ENCODE measurements at places on chromosomes 6 and 20.

DNA sequence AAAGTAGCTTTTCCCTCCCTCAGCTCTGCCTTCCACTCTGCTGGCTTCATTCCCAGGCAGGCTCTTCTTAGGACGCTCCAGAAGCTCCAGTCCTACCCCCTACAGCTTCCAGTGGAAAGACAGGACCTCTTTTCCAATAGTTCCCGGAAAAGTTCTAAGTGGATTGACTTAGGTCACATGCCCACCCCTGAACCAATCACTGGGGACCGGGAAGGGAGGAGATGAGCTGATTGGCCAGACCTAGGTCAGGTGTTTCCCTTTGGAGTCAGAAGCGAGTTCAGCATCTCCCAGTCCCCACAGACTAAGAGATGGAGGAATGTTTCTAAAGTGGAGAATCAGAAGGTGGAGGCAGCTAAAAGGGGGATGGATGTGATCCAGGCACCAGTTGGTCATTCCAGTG is 62.9 kb upstream of the KCNG1 start:
- no peak for DNase-seq

GRCh38 chr20:63955281-63955826 is 862 bp downstream of the UCKL1 start:
- no peak for DNase-seq

DNA sequence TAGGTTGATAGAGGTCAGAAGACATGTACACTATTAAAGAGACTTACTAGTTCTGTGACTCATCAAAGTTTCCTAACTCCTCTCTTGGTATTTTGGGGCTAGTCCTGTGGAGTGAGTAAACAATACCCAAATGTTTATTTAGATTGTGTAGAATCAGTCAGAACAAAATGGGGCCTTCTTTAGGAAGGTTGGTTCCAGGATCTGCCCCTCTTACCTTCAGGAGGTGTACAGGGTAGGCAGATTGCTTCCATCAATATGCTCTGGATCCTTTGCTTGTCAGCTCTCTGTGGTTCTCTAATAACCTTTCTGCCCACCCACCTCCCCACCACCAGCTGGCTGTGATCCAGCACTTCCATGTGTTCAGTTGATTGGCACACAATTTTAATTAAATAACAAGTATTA is 107.0 kb downstream of the POPDC3 start:
- DNase-seq = no peak

GRCh38 chr20:49483018-49483695 is 689 bp upstream of the KCNB1 start:
- DNase-seq = no peak

GRCh38 chr6:56808871-56809359 is 146.0 kb upstream of the BEND6 start:
- DNase-seq = peak; percentile 3

GRCh38 chr6:15892369-15892768 is 229.5 kb upstream of the DTNBP1 start:
- DNase-seq = no peak

DNA sequence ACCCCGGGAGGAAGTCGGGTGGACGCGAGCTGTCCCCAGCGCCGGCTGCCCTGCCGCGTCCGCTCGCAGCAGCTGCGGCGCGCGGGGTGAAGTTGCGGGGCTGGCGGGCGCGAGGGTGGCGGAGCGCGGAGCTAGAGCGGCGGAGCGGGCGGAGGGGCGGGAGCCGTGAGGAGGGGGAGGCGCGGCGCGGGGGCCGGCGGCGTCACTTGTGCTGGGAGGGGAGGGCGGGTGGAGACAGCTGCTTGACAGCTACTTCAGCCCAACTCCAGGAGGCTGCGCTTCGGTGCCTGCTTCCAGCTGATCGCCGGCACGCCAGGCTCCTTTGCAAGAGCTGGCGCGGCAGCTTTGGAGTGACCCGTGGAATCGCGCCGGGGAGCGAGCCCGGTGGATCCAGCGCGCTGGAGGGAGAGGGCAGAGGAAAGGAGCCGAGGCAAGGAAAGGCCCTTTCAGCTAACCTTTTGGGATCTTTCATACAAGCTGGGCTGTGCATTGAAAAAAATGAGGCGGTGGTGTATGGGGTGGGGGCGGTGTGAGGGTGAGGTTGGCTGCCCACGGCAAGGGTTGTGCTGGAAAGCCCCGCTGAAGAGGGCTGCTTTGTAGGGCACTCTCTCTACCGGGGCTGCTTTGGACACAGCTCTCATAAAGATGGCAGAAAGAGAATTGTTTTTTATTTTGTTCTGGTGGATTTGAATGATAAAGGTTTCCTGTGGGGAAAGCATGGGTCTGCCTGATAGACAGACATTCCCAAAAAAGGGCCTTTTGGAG is 24.6 kb downstream of the RIPOR2 start:
- DNase-seq = peak; percentile 45

- DNase-seq = peak; percentile 67
These were observed 26.5 kb upstream of the BTBD3 start for GRCh38 chr20:11891077-11891775.

- no peak for DNase-seq
These were observed 62.6 kb upstream of the ATXN1 start for GRCh38 chr6:16823718-16824352.

- DNase-seq = no peak
These were observed 26.3 kb downstream of the SLC2A4RG start for GRCh38 chr20:63765902-63766301.

DNA sequence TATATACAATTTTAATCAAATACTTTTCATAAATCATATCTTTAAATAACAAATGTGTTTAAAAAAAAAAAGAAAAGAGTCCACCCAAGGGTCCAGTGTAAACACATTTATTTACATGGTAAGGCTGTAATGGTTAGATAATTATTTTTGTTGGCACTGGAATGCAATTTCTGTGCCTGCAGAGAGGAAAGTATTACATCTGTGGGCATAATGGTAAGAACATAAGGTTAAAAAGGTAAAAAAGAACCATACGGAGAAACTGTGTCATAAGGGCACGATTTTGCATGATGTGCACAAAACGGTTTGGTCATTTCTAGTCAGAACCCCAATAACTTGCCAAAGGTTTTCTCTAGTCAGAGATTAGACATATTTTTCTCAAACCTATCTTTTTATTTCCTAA is 54.3 kb downstream of the RWDD2A start:
- no peak for DNase-seq

- no peak for DNase-seq
These were observed 707.0 kb upstream of the NRSN1 start for GRCh38 chr6:23419046-23419445.

DNA sequence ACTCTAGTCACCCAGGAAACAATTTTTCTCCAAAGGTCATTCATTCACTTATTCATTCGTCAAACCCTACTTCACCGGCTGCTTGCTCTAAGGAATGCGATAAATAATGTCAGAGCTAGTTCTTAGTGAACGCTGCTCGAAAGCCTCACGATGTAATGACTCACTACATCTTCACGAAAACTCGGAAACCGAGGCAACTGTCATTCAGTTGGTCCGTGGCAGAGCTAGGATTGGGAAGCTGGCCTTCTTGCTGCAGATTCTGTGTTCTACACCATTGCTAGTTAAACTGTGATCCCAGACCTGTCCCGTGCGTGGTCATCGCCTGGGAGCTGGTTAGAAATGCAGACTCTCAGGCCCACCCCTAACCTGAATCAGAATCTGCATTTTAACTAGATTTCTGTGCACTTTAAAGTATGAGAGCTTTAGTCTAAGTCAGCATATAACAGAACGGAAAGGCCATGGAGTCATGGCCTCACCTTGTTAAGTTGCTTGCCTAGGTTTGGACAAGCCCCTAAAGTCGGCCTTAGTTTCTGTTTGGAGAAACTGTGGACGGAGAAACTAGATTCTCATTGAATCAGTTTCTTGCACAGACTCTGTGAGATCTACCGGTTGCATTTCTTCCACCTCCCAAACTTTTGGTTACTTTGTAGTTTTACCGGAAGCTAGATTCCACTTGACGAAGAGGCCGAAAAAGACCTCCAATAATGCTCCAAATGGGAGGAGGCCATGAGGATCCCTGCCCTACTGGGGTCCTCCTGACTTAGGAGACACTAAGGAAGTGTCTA is 651 bp upstream of the CCND3 start:
- DNase-seq = no peak

- no peak for DNase-seq
These were observed 51.9 kb downstream of the B4GALT5 start for GRCh38 chr20:49661560-49662329.

DNA sequence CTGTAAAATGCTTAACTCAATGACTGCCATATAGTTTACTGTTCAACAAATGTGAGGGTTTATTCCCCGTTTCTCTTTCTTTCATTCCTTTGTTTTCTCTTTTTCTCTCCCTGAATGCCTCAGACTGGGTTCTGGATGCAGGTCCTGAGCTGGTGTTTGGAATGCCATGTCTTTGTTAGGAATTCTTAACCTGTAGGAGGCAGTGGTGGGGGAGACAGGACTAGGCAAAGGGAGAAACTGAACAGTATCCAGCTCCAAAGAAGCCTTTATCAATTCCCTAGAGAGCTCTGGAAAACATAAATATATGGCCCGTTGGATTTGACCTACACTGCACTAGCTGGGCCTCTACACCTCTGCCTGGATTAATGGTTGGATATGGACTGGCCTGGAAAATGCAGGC is 621.2 kb upstream of the SLC35B3 start:
- DNase-seq = no peak

- DNase-seq = no peak
These were observed 463.0 kb downstream of the CDKAL1 start for GRCh38 chr6:20997143-20997769.

GRCh38 chr20:52918311-52918710 is 53.8 kb upstream of the TSHZ2 start:
- no peak for DNase-seq

DNA sequence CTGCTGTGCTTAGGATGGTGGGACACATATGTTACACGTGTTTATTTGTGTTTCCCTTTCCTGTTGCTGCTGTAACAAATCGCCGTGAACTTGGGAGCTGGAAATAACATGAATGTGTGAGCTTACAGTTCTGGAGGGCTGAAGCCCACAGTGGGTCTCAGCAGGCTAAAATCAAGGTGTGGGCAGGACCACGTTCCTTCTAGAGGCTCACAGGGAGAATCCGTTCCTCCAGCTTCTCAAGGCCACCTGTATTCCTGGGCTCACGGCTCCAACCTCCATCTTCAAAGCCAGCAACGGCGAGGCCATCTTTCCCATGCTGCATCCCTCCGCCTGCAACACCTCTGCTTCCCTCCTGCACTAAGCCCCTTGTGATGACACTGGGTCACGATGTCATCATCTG is 27.4 kb upstream of the PTGIS start:
- no peak for DNase-seq

- peak; percentile 76 for DNase-seq
These were observed 1.6 kb upstream of the DBNDD2 start for GRCh38 chr20:45406260-45407066.

DNA sequence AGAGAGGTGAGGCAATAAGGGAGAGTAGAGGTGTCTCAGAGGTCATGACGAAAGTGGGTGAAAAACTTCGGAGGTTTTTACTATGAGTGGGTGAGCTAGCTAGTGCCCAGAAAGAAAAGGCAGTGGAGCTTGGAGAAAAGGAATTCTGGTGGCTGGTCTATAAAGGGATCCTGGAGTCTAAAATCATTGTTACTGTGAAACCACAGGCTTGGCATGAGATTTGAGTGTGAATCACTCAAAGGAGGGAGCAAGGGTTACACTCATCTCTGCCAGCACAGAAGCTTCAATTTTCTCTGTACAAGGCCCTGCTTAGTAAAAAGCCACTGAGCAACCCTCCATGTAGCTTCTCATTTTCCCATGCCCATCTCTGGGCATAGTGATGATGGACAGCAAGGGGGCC is 47.5 kb downstream of the CD83 start:
- DNase-seq = no peak

- no peak for DNase-seq
These were observed 526.5 kb downstream of the NKAIN2 start for GRCh38 chr6:124330197-124330596.

DNA sequence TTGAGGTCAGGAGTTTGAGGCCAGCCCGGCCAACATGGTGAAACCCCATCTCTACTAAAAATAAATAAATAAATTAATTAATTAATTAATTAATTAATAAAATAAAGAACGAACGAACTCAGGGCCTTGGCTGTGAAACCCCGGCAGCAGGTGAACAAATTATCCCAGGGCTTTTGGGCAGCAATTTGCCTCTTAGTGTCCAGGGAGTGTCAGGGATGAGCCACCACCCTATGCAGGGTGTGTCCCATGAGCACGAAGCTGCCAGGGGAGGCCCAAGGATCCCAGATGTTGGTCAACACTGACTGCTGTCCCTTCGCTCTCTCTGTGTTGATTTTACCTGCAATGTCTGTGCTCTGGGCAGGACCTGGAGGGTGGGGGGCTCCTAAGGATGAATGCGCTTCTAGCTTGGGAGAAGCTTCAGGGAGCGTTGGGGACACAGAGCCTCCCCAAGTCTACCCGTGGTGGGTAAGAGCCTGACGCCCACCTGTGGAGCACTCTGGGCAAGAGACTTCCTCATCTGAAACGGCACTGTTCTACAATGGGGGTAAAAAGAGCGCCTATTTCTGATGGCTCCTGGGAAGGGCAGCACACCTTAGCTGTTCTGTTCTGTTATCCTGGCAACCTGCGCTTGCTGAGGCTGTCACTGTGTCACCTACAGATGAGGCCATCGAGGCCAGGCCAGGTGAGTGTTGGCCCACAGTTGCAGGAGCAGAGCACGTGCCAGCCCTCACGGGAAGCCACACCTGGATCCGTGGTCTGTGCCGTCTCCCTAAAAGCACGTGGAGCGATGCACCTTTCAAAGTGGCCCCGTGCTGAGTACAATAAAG is 125.5 kb upstream of the CDH4 start:
- no peak for DNase-seq

- peak; percentile 12 for DNase-seq
These were observed 60.1 kb upstream of the LRRC1 start for GRCh38 chr6:53734473-53735299.

GRCh38 chr6:126605089-126605488 is 265.2 kb downstream of the CENPW start:
- no peak for DNase-seq

- DNase-seq = no peak
These were observed 106.0 kb downstream of the FOXO3 start for GRCh38 chr6:108666656-108667260.

GRCh38 chr20:63831993-63832686 is 1.1 kb upstream of the ZBTB46 start:
- DNase-seq = no peak

- DNase-seq = no peak
These were observed 1.9 kb downstream of the CST7 start for GRCh38 chr20:24950836-24951525.

DNA sequence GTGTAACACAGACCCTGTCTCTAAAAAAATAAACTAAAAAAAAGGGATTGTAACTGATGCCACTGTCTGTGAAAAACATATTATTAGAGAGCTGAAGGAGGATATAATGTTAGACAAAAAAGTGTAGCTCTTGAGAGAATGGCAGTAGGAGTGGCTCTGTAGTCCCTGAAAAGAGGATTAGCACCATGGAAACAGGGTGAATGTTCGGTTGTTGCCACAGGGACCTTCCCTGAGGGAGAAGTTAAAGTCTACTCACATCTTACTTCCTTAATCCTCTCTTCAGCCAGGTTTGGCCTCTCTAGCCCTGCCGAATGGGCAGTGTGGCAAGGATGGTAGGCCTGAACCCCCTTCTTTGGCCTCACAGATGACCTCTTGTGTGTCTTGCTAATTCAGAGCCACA is 12.1 kb downstream of the SCAND1 start:
- DNase-seq = no peak

GRCh38 chr20:46132705-46133120 is 14.6 kb downstream of the CD40 start:
- peak; percentile 83 for DNase-seq

GRCh38 chr6:122734529-122735395 is 44.8 kb upstream of the FABP7 start:
- DNase-seq = no peak

- no peak for DNase-seq
These were observed 254.6 kb upstream of the PRDM1 start for GRCh38 chr6:105831311-105832097.

GRCh38 chr6:4258733-4259132 is 123.4 kb upstream of the ECI2 start:
- DNase-seq = no peak

Data from substantia nigra (tissue), 51 donors.